Spleen (tissue), 13 donors: ENCODE measurements at places on chromosomes 7 and 10. TPM values are rescaled to one million over a fixed set of nuclear protein-coding genes. Genes with fewer than 3 reads are reported as not detected.

The CNTNAP2 gene
- total RNA-seq: 1.4 TPM

The AGAP9 gene
- 19.8 TPM for total RNA-seq

The AKR1D1 gene
- total RNA-seq: not detected

The WNT16 gene
- total RNA-seq: 0.60 TPM

DNA sequence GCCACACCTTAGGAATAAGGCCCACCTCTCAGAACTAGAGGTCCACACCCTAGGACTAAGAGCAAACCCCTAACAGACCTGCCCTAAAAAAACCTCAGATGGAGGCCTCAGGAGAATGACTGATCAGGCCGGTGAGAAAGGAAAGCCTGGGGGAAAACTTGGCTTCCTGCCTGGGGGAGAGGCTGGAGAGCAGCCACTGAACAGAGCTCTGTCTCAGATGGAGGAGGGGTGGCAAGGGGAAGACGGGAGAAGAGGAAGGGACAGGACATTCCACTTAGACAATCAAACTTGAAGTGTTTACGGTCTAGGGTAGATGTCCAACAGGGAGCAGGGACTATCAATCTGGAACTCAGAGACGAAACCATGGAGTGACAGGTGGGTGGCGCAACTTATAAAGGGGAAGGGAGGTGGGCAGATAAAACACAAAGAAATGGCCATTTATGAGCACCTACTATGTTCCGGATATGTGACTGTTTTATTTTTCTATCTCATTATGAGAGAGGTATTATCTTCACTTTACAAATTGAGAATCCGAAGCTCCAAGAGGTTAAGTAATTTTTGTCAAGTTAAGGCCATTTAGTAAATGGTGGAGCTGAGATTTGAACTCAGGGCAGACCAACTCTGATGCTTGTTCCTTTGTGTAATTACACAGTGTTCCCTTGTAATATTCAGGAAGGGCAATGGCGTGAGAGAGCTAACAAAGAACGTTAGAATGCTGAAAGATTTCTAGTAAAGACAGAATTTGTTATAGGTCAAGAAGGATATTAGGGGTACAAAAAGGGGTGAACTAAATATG, 82.6 kb downstream of the DNMBP start:
- DNase-seq: no peak

DNA sequence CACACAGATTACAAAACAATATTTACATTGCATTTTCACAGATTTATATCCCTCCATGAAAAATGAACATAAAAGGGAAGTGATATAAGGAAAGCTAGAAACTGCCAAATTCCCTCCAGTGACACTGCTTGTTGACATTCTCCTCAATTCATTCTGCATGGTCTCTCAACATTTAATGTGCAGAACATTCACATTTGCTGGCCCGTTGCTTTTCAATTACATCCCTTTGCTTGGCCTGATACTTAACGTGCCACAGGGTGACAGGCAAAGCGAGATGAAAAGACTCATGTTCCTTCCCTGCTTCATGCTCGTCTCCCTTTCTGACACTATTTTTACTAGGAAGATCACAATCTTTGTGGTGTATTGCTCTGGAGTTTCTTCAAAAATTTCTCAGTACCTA, 1019.7 kb upstream of the LRRN3 start:
- DNase-seq: no peak

DNA sequence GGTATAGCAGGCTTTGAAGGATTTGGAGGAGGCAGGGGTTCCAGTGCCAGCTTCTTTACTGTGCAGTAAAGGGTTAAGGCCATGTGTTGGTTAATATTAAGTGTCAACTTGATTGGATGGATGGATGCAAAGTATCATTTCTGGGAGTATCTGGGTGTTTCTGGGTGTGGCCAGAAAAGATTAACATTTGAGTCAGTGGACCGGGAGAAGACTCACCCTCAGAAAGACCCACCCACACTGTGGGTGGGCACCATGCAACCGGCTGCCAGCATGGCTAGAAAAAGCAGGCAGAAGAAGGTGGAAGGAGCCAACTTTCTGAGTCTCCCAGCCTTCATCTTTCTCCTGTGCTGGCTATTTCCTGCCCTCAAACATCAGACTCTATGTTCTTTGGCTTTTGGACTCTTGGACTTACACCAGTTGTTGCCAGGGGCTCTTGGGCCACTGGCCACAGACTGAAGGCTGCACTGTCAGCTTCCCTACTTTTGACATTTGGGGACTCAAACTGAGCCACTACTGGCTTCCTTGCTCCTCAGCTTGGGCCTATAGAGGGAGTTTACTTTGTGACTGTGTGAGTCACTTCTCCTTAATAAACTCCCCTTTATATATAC, 6.8 kb upstream of the TRUB1 start:
- DNase-seq: no peak

DNA sequence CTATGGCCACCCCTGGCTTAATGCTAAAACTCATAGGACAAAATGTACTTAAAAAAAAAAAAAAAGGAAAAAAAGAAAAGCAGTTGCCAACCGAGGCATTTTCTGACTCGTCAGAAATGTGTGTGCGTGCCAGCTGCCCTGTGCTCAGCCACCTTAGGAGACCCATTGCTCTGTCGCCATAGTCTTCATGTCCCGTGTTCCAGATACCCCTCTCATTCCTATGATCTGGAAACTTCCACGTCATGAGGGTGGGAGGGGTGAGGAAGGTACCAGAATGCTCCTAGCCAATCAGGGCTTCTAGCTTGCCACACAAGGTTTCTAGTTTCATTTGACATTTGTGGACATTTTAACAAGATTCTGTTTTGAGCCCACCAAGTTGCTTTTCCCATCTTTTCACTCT, 212.9 kb downstream of the TCF7L2 start:
- DNase-seq: no peak

- no peak for DNase-seq
Measured at GRCh38 chr7:109939207-109939606, 1151.7 kb upstream of the LRRN3 start.
